ENCODE measurements at places on chromosomes 3 and 15.

DNA sequence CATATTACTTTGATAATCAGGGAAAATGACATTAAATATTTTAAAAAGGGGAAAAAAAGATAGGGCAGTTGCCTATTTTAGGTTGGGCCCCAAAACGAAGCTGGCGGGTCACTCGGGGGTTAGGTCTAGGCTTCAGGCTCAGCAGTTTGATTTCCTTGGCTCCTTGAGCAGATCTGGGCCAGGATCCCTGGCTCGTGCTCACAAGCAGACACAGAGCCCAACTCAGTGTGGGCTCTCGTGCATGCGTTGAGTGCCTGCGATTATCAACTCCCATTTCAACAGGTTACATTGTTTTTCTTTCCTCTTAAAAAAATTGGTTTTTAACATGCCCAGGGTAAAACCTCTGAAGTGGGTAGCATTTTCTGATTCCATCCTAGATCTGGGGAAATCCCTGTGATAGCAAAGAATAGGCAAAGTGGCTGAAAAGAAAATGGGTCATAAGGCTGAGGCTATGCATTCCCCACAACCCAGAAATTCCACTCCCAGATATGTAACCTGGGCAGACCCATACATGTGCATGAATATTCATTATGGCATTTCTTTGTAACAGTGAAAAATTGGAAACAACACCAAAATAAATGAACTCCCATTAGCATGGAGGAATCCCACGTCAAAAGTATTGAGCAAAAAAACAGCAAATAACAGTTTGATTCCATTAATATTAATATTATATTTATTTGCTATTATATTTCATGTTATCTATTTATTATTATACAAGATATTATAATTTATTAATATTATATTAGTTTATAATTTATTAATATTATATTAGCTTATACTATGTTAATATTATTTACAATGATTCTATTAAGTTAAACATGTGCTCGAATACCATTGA, 27.8 kb downstream of the FAM43A start:
- no peak for DNase-seq

GRCh38 chr3:194330160-194330559, 21.0 kb downstream of the CPN2 start:
- no peak for DNase-seq

GRCh38 chr15:36282821-36283220, 296.6 kb upstream of the CDIN1 start:
- no peak for DNase-seq

- DNase-seq, result no peak
Observed at GRCh38 chr15:26156051-26156450, 292.9 kb upstream of the ATP10A start.

DNA sequence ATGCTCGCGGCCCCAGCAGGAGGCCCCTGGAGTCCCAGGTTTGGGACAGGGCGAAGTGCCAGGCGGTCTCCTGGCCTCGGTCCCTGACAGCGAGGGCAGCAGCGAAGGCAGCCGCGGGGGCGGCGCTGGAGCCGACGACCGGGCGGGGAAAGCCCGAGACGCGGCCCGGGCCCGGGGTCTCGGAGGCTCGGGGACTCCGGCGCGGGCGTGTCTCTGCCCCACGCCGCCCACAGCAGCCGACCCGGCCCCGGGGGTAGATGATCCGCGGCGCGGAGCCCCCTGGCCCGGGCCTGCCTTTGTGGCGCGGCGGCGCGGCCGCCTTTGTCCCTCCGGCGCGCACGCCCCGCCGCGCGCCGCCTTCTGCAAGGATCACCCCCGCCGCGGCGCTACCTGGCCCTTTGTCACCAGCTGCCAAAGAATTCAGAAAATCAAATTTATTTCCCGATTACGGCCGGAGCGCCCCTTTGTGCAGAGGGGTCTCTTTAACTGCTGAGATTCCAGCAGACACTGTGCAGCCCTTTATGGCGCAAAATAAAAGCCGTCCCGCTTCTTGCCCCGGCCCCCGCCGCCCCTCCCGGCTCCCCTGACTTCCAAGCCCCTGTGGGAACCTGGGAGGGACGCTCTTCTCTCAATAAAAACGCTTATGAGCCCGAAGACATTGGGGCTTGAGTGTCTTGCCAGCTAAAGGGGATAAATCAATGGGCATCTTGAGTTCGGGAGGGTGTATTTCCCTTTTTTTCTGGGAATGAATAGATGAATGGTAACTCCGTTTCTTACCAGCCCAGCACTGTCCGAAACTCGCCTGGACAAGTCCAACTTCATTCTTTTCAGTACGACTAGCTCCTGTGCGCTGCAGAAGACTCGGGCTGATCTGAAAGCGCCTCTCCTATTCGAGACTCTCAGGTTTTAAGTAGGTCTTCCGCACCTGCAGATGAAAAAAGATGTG, 68.4 kb downstream of the HES1 start:
- peak; percentile 48 for DNase-seq

All from HuH-7.5 (cell line).